Myocyte (in vitro differentiated cells): ENCODE measurements at places on chromosomes 1 and 21. TPM values are rescaled to one million over a fixed set of nuclear protein-coding genes. Genes with fewer than 3 reads are reported as not detected.

ERICH3 gene
- not detected in 2 replicates for total RNA-seq

GRCh38 chr1:115748401-115749150, 19.9 kb downstream of the CASQ2 start:
- peak; percentile 68 for DNase-seq

- DNase-seq = peak; percentile 15
Observed at GRCh38 chr1:229557200-229557850, 1.2 kb downstream of the ABCB10 start.

DNA sequence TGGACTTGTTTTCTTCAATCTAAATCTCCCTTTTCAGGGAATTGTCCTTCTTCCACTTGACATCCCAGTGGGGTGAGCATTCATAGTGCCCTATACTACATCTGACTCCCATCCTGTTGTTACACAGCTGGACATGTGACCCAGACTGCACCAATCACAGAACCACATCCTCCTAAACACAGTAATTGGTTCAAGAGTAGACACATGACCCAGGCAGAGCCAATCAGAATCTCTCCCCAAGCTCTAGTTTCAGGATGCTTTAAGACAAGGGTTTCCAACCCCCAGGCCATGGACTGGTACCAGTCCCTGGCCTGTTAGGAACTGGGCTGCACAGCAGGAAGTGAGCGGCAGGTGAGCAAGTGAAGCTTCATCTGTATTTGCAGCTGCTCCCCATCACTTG, 5.6 kb upstream of the DDOST start:
- DNase-seq = no peak

KCNN3 gene
- total RNA-seq = 30.8 and 41.3 TPM in 2 replicates
